ENCODE measurements at places on chromosomes 2 and 18. TPM values are rescaled to one million over a fixed set of nuclear protein-coding genes. Genes with fewer than 3 reads are reported as not detected.

The REEP1 gene
- 12.3 TPM for total RNA-seq

The PXDN gene
- 218 TPM for total RNA-seq

The IL36A gene
- not detected for total RNA-seq

The OTX1 gene
- total RNA-seq = 12.4 TPM

The POTEC gene
- not detected for total RNA-seq

The HOXD10 gene
- total RNA-seq = not detected

The ZEB2 gene
- 200 TPM for total RNA-seq

The GPR55 gene
- not detected for total RNA-seq
